ENCODE measurements at places on chromosomes 5 and 9. TPM values are rescaled to one million over a fixed set of nuclear protein-coding genes. Genes with fewer than 3 reads are reported as not detected.

Gene FGFR4
- 0.95 TPM for total RNA-seq

Gene IL7R
- 144 TPM for total RNA-seq

GRCh38 chr5:162274679-162275078, 207.1 kb downstream of the GABRG2 start:
- no peak for DNase-seq

GRCh38 chr9:15867334-15867733, 314.5 kb downstream of the CCDC171 start:
- DNase-seq, result no peak

Gene PCDHGC4
- total RNA-seq, result not detected

GRCh38 chr5:31492869-31493268, 39.0 kb downstream of the DROSHA start:
- DNase-seq, result no peak

All from activated naive CD4-positive, alpha-beta T cell treated with anti-CD3 and anti-CD28 coated beads for 36 hours (primary cell).